ENCODE measurements at places on chromosomes 7 and 10.

- no peak for DNase-seq
Observed at GRCh38 chr7:30285067-30285535, 704 bp downstream of the ZNRF2 start.

DNA sequence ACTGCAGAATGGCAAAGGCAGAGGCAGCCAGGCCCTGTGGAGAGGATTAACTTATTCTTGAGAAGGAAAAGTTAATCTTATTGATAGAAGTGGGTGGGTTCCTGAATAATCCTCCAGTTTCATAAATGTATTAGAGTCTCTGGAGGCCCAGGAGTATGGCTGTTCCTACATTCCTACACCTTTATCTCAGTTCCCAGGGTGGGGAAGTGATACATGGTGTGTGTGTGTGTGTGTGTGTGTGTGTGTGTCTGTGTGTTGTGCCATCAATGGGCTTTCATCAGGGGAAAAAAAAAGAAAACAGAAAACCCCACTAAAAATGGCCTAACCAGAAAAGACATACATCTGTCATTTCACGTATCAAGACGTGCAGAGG, 22.0 kb upstream of the GSDME start:
- DNase-seq, result no peak

DNA sequence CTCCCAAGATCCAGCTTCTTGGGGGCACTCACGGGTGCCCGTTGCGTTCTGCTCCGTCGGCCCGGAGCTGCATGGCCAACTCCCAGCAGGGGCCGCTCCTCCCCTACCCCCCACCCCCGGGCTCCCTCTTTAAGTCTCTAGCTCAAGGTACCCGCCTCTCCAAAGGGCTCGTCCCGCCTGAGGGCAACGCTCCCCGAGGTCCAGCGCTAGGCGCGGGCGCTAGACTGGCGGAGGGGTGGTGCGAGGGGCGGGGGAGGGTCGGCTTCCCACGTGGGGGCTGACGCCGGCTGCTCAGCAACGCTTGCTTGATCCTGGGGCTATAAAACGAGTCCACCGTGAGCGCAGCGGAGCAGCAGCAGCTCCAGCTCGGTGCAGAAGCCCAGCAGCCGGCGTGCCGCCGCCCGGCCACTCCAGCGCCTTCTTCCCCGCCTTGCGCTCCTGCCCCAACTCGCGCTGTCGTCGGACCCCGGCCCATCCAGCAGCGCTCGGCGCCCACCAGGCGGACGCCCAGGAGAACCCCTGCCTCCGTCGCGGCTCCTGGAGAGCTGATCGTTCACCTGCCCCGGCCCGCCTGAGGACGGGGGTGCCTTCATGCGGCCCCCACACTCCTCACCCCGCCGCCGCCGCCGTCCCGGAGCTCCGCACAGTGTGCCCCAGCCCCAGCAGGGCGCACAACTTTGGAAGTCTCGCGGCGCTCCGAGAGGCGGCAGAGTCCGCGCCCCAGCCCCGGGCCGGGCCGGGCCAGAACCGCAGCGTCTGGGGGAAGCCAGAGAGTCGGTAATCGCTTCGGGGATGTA, at the start of gene ADRA2A:
Gene ADRA2A (plus strand): TSS at position 348 of the 797 bp plus-strand sequence. CDS start 968 bp downstream, outside the sequence.
- DNase-seq, result peak; percentile 45

DNA sequence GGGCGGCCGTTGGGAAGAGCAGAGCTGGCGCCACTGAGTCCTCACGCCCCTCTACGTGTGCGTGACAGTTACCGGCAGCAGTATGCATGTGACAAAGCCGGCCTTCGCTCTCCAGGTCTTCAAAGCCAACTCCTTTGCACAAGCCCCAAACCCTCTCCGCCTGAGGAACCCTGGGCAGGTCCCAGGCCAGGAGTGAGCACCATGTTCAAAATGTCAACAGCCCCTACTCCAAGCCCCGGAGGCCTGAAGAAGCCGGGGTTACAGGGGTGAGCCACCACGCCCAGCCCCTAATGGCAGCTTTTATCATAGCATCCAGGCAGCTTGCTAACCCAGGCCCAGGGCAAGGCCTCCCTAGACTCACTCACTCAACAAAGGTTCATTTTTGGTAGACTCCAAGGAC, 70.8 kb downstream of the OAT start:
- no peak for DNase-seq

- DNase-seq, result no peak
Observed at GRCh38 chr7:83832009-83832408, 183.1 kb upstream of the SEMA3E start.

Measured in dermis microvascular lymphatic vessel endothelial cell (primary cell).